Mononuclear cell (primary cell): ENCODE measurements at places on chromosomes 3 and 15. TPM values are rescaled to one million over a fixed set of nuclear protein-coding genes. Genes with fewer than 3 reads are reported as not detected.

Gene KCNH8
- 1.0 TPM for total RNA-seq

Gene AGBL1
- under 0.01 TPM for total RNA-seq

Gene C3orf49
- total RNA-seq = not detected

Gene SIAH2
- total RNA-seq = 44.0 TPM

Gene B3GALNT1
- total RNA-seq = 0.42 TPM
